Activated CD8-positive, alpha-beta memory T cell treated with anti-CD3 and anti-CD28 coated beads for 4 hours (primary cell): ENCODE measurements at places on chromosomes 7 and 10.

DNA sequence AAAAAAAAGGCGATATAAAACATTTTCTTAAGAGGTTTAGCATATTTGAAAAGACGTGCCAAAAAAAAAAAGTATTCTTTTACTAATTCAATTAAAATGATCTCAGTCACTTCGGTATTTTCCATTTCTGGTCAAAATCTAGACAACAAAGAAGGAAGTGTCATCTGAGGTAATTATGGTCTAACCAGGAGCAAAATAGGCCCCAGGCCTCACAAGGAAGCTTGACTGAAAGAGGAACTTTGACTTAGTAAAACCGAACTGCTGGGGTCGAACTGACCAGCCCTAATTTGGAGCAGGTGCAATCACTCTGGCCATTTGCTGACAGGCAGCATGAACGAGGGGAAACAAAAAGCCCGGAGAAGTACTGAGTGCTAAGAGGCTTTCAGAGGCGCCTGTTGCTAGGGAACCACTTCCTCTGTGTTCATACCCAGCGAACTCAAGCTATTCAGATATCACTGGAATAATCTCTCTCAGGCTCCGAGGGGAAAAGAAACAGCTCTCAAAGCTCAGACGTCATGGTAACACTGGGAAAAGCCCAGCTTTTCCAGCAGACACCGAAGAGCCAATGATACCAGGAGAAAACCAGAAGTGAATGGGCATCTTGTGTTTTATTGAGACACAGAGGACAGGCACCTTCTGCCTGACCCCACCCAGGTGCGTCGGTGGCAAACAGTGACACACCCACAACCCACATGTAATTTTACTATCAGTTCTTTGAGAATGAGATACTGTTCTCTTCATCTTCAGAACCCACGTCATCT lies 126.5 kb downstream of the FAM107B start:
- DNase-seq, result peak; percentile 39

DNA sequence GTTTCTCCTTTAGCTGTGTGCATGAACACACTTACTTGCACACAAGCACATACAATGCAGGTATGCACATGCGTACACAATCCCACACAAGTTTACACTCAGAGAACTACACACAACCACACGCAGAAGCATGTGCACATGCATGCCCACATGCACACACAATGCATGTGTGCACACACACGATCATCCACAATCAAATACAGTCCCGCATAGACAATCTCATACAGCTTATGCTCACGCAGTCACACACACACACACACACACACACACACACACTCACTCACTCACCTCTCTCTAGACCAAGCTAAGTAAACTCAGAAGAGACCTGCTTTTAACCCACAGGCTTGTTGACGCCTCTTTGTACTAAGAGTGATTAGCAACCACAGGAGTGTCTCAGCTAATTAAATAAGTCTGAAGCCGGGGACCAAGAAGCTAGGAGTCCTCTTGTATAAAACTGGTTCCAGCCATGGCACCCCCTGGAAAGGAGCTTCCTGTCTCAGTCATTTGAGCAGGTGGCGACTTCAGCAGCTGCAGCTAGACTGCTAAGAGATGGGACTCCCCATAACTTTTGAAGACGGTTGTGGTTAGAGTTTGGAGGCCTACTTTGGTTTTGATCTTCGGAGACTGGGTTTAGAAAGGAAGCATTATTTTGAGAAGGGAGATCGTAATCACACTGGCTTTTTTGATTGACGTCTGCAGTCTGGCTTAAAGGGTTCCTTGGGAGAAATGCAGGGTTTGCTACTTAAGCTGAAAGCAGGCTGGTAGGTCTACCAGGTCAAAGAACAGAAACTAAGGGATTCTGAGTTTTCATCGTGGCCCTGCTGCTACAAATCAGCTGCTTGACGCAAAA lies 82.3 kb upstream of the ADRB1 start:
- peak; percentile 30 for DNase-seq

GRCh38 chr10:48478469-48478868 lies 126.4 kb downstream of the ARHGAP22 start:
- DNase-seq, result no peak

- DNase-seq, result no peak
These were observed 437.8 kb downstream of the ANKRD7 start for GRCh38 chr7:118662266-118662665.

DNA sequence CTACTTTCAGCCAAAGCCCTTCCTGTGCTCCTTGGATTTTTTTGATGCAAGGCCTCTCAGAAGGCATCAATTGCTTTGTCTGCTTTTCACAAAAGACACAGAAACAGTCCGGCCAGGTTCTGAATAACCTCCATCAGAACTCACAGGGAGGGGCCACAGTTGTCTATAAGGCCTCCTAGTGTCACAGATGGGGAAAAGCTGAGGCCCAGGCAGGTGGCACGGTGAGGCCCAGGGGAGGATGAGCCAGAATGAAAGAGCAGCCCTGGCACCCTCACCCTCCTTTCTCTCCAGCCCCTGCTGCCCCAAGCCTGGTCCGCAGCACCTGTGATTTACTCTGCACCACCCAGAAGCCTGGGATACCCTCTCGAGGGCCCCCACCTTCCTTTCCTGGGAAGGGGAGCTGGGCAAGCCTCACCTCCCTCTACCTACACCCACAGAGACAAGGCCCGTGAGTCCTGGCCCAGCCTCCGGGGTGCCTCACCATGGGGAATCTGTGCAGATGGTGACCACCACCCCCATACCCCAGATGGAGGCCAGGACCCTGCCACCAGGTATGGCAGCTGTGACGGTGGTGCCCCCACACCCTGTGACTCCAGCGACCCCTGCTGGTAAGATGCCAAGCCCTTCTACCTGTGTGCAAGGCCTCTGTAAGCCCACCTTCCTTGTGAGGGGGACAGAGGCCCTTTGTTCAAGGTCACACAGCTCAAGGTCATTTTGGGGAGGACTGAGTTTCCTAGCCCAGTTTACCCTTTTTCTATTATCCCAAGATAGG lies 26.2 kb upstream of the ZNF467 start:
- peak; percentile 7 for DNase-seq

DNA sequence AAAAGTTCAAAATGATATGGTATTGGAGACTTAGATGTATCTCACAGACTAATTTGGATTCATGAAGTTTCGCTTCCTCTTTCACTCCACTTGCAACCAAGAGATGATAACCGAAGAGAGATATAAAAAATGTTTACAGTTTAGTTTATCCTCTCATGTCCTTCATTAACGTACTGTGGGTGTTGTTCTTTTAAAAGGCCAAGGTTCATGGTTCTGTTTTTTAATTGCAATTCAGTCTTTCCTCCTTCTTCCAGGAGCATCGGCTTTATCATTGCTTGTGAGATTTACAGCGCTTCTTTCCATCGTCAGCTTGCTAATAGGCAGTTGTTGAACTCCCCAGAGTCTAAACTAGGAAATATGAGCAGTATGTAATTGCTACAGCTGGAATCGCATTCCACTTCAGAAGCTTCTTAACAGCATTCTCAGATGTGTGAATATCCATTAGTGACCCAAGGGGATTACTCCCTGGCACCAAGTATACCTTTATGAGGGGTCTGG lies 75.9 kb upstream of the HGF start:
- DNase-seq, result no peak

- DNase-seq, result no peak
These were observed 38.0 kb downstream of the EGFR start for GRCh38 chr7:55056577-55057480.

- no peak for DNase-seq
These were observed 27.5 kb upstream of the PDK4 start for GRCh38 chr7:95623788-95624187.

GRCh38 chr7:100951172-100951571 lies 1.8 kb downstream of the MUC3A start:
- no peak for DNase-seq

- DNase-seq, result no peak
These were observed 48.9 kb downstream of the TYW1 start for GRCh38 chr7:67045496-67045995.

GRCh38 chr7:116573541-116573940 lies 48.7 kb downstream of the CAV1 start:
- DNase-seq, result no peak

DNA sequence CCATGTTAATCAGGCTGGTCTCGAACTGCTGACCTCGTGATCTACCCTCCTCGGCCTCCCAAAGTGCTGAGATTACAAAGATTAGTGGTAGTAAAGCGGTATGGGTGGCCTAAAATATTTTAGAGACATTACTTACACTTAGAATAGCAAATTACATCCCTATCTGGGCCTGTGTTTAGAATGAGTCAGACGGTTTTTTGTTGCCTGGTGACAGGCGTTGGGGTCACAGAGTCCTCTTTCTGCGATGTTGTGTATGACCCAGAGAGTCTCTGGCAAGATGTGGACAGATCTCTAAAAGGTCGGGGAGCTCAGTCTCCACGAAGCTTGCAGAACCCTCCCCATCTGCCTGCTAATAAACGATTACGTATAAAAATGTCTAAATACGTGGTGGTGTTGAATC lies 39.6 kb upstream of the PRKCQ start:
- DNase-seq, result no peak

GRCh38 chr10:31536302-31536701 lies 217.3 kb downstream of the ZEB1 start:
- DNase-seq, result no peak

- no peak for DNase-seq
These were observed 133.9 kb downstream of the PCDH15 start for GRCh38 chr10:54667136-54667535.

- DNase-seq, result no peak
These were observed 30.0 kb upstream of the VDAC2 start for GRCh38 chr10:75180592-75180991.

- no peak for DNase-seq
These were observed 293.3 kb downstream of the ADRA2A start for GRCh38 chr10:111370101-111370500.

DNA sequence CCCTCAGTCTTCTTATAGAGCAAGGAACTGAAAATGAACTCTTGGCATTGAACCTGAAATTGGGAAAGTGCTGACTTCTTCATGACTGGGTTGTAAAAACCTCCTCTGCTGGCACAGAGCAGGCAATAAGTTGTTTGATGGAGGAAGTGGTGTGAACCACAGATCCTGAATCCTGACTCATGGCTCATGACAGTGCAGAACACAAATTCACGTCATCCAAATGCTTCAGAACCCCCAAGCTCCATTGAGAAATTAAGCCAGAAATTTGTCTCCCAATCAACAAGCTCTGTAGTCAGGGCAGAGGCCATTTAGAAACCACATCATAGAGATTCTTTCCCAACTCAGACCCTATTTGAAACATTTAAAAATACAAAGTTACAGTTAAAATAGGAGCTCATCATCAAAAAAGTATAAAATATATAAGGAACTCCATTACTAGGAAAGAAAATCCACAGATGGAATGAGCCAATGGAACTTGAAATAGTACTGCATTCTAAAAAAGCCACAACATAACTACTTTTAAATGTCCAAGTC lies 10.3 kb upstream of the STK17A start:
- DNase-seq, result no peak

GRCh38 chr7:3432911-3433310 lies 131.9 kb downstream of the SDK1 start:
- DNase-seq, result no peak

- no peak for DNase-seq
These were observed 10.6 kb downstream of the NACAD start for GRCh38 chr7:45078125-45078681.

DNA sequence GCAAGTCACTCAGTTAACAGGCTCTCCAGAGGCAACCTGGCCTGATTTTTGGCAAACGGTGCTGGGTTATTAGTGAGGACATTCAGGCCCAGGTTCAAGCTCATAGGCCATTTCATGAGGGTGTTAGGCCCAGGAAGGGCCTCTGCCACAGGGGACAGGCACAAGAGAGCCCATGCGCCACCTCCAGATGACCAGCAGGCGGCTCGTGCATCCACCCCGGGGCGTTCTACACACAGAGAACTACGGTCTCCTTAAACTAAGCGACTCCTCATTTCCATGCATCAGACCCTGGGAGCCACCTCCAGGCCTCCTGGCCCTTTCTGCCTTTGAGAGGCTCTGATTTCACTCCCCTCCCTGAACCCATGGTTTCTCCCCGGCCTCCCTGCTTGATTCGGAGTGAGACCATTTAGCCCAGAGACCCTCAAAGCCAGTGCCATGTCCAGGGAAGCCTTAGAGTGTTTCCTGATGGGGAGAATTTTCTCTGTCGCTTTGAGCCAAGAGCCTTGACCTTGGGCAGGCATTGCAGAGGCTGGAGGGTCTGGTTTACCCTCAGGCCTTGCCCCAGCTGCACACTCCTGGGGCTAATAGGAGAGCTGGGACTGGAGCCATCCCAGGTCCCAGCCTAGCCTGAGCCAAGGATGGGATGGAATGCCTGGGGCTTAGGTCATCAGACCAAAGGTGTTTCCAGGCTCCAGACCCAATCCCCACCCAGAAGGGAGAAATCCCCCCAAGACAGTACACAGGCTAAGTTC lies 188.0 kb downstream of the GRID1 start:
- DNase-seq, result no peak

- no peak for DNase-seq
These were observed 987.3 kb downstream of the CCSER2 start for GRCh38 chr10:85315657-85316056.

GRCh38 chr7:46165276-46165675 lies 244.2 kb upstream of the IGFBP3 start:
- no peak for DNase-seq

GRCh38 chr7:95905167-95905566 lies 132.8 kb downstream of the DYNC1I1 start:
- no peak for DNase-seq

GRCh38 chr7:116548506-116548905 lies 23.7 kb downstream of the CAV1 start:
- no peak for DNase-seq

- no peak for DNase-seq
These were observed 186.2 kb downstream of the LRMDA start for GRCh38 chr10:75617485-75618155.

- DNase-seq, result no peak
These were observed 163.3 kb upstream of the PRKCQ start for GRCh38 chr10:6743291-6743849.

DNA sequence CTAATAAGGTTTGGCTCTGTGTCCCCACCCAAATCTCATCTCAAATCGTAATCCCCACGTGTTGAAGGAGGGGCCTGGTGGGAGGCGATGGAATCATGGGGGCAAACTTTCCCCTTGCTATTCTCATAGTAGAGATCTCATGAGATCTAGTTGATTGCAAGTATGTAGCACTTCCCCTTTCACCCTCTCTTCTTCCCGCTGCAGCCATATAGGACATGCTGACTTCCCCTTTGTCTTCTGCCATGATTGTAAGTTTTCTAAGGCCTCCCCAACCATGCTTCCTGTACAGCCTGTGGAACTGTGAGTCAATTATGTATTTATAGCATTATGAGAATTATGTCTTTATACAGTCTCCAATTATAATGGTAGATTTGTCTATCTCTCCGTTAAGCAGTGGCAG lies 594.5 kb downstream of the ACTR3B start:
- no peak for DNase-seq
